Progenitor cell of endocrine pancreas (in vitro differentiated cells): ENCODE measurements at places on chromosomes 5 and 9.

DNA sequence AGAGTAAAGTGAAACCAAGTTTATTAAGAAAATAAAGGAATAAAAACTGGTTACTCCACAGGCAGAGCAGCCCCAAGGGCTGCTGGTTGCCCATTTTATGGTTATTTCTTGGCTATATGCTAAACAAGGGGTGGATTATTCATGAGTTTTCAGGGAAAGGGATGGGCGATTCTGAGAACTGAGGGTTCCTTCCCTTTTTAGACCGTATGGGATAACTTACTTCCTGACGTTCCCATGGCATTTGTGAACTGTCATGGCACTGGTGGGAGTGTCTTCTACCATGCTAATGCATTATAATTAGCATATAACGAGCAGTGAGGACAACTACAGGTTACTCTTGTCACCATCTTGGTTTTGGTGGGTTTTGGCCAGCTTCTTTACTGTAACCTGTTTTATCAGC is 323.9 kb upstream of the PTGER4 start:
- DNase-seq: no peak

DNA sequence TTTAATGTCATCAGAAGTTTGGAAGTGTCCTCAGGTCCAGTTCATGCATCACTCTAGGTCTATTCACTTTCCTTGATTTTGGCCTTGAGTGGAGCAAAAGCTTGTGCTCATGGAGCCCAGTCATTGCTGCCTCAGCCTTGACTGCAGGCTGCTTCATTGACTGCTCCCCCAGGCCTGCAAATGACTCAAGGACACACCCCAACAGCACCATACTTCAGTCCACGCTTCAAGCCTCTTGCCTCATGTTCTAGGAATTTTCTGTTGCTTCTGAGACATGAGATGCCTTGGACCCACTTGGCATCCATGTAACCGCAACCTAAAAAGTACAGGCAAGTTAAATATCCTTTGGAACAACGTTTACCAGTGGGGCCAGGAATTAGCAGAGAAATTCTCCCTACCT is 193.7 kb downstream of the PIK3R1 start:
- DNase-seq: no peak

- no peak for DNase-seq
These were observed 9.8 kb downstream of the TGFBI start for GRCh38 chr5:136038635-136039034.

- no peak for DNase-seq
These were observed 22.0 kb upstream of the EPB41L4B start for GRCh38 chr9:109342878-109343277.

DNA sequence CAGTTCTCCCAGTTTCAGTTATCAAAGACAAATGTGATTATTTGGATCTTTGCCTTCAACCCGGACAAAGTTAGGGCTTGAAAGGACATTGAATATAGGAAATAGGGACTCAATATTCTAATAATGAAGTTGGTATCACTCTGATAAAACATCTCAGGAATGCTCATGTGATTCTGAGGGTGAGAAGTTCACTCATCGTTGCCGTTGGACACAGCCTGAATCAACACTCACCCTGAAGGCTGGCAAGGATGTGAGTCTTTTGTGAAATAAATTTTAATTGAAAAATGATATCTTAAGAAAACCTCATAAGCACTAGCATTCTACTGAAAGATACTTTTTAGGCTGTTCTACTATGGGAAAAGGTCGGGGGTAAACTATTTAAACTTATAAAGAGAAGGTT is 44.8 kb upstream of the C9orf72 start:
- no peak for DNase-seq

- DNase-seq: no peak
These were observed 42.1 kb downstream of the NKD2 start for GRCh38 chr5:1050423-1051365.

DNA sequence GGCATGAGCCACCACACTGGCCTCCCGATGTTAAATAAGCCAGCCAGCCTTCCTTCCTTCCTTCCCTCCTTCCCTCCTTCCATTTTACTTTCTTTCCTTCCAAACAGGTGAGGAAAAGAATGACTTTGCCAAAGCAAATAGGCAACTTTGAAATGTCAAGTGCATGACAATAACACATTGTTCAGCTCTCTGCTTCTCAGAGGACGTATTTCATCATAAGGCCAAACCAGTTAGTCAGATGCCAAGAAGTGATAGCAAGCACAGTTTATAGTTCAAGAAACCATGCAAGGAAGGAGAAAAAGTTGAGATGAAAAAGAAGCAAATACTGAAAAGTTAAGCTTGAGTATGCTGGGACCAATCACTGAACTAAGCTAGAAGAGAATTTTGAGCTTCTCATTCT is 29.5 kb downstream of the POU4F3 start:
- DNase-seq: no peak

- no peak for DNase-seq
These were observed 123.5 kb downstream of the APBA1 start for GRCh38 chr9:69548681-69549080.

DNA sequence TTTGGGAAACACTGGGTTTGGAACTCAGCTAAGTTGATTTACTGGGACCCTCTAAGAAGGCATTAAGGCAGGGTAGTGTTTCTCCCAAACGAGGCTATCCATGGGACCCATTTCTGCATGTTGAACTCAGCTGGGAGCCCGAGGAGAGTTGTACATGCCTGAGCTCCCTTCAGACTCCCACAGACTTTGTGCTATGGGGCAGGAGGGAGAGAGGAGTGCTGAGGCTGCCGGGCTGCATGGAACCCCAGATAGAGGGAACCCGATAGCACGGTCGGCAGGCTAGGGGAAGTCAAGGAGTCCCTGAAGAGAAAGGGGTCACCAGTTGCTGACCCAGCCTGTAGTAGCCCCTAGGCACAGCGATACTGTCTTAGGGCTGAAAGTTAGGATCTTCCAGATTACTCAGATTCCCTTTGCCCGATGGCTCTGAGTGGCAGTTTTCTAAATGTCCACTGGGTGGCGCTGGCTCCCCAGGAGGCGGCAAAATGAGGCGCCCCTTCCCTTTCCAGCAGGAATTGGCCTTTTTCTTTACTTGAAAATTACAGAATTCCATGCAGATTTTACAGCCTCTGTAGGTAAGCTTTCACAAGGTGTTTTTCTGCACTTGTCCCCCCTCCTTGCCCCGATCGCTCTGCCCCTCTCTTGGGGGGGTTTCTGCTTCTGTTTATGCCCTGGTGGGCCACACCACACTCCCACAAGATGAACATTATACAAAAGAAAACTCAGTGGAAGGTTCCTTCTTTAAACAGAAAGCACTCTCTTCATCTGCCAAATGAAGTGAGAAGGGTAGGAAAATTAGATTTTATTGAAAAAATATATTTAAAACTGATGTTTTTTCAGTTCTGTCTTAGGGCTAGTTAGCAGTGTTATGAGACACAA is 17.8 kb downstream of the NANS start:
- DNase-seq: peak; percentile 65

- no peak for DNase-seq
These were observed 142.0 kb downstream of the RMI1 start for GRCh38 chr9:84122572-84122971.

DNA sequence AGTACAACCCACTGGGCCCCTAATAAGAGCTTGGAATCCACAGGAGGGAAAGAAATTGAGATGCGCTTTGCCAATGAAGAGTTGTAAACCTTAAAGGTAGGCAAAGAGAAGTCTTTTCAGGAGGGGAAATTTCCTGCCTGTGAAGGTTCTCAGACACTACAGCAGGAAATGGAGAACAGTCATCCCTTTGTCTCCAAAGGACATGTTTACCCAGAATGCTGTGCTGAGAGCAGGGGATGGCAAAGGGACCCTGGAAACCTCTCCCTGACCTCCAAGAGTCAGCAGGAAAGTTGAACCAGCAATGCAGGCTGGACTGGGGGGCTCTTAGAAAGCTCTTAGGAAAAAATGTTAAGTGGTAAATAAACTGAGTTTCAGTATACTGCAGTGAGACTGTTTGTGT is 103.2 kb downstream of the AK8 start:
- DNase-seq: no peak

- no peak for DNase-seq
These were observed 28.8 kb downstream of the LPCAT1 start for GRCh38 chr5:1494780-1495524.

DNA sequence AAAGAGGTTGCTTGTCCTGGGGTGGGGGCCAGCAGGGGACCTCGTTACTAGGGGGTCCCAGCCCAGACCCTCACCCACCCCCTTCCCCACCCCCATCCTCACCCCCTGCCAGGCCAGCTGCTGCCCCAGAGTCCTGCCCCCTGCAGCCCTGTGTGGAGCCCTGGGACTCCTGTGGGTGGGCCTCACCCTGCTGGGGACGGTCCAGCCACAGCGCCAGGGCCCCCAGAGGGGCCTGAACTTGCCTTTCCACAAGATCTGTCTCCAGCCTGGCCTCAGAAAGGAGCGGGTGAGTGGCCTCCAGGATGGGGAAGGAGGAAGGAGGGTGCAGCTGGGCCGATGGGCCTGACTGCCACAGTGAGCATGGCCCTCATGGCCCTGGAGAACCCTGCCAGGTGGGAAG is 7.5 kb upstream of the PTGDS start:
- DNase-seq: no peak

- no peak for DNase-seq
These were observed 115.3 kb downstream of the PSD2 start for GRCh38 chr5:139910901-139911300.

- DNase-seq: no peak
These were observed 677.9 kb upstream of the SEMA6A start for GRCh38 chr5:117252566-117252965.

- no peak for DNase-seq
These were observed 67.1 kb upstream of the RIOK2 start for GRCh38 chr5:97250113-97250512.

GRCh38 chr5:80246995-80247729 is 8.7 kb downstream of the SERINC5 start:
- no peak for DNase-seq

DNA sequence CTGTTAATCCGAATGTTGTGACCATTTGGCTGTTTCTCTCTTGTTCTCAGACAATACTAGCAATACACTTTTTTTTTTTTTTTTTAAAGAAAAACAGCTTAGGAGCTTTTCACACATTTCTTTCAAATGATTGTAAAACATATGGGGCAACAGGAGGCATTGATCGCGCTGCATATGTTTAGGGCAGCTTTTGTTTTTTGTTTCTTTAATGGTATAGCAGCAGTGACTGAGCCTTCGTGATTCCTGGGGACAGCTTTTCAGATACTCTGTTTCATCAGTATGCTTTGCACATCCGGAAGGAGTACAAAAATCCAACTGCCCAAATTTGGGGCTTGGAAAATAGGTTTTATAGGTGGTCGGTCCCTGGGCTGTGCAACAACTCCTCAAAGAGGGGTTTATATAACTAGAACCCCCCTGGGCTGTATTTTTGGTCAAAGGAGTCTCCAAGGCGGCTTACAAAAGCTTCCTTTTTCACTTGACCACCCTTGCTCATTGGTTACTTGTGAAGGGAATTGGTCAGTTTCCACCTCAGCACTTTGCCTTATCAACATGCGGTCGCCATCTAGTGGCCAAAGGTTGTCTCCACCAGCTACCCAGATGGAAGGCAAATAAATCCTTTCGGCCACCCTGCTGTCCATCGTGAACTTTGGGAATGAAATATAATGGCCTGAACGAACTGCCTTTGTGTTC is 91.8 kb downstream of the PDE6A start:
- peak; percentile 62 for DNase-seq

DNA sequence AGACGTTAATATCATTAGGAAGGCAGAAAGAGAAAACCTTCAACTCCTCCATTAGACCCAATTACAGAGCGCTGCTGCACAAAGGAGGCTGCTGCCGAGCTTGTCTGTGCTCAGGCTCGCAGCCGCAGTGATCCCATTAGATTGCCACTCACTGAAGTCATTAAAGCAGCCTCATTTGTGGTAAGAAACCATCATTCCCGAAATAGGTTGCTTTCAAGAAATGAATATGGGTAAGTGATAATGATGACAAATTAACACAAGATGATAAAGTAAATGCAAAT is 137.2 kb downstream of the CAVIN4 start:
- no peak for DNase-seq

- no peak for DNase-seq
These were observed 5.5 kb downstream of the ARHGEF28 start for GRCh38 chr5:73631500-73631899.

GRCh38 chr9:2502760-2503159 is 118.8 kb upstream of the VLDLR start:
- no peak for DNase-seq

- no peak for DNase-seq
These were observed 4.6 kb upstream of the BARX1 start for GRCh38 chr9:93959739-93960154.

GRCh38 chr5:79955356-79955895 is 35.6 kb downstream of the MTX3 start:
- no peak for DNase-seq

GRCh38 chr9:8804613-8805012 is 1005.0 kb upstream of the DMAC1 start:
- DNase-seq: no peak

- DNase-seq: no peak
These were observed 5.8 kb upstream of the C5orf52 start for GRCh38 chr5:157665467-157666070.

- DNase-seq: no peak
These were observed 185.0 kb upstream of the ELL2 start for GRCh38 chr5:96146675-96147074.

DNA sequence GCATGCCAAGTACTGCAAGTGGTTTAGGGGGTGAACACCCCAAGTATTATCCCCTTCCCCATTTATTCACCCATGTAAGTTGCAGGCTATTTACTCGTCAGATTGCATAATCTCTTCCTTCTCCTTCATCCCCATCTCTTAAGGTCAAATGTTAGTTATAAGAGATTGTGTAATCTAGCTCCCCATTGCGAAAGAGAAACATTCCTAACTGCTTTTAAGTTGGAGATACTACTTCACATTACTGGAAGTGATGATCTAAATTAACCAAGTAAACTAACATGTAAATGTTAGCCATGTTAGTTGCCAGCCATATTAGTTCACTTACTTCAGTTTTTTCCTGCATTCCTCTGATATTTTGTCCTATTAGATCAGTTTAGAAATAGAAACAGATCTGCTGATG is 262.3 kb downstream of the TAF11L14 start:
- no peak for DNase-seq

- no peak for DNase-seq
These were observed 664 bp upstream of the IL11RA start for GRCh38 chr9:34651321-34651720.
